ENCODE measurements at places on chromosomes 6 and 20.

- DNase-seq: no peak
Observed at GRCh38 chr6:46203391-46204177, 32.8 kb upstream of the ENPP5 start.

DNA sequence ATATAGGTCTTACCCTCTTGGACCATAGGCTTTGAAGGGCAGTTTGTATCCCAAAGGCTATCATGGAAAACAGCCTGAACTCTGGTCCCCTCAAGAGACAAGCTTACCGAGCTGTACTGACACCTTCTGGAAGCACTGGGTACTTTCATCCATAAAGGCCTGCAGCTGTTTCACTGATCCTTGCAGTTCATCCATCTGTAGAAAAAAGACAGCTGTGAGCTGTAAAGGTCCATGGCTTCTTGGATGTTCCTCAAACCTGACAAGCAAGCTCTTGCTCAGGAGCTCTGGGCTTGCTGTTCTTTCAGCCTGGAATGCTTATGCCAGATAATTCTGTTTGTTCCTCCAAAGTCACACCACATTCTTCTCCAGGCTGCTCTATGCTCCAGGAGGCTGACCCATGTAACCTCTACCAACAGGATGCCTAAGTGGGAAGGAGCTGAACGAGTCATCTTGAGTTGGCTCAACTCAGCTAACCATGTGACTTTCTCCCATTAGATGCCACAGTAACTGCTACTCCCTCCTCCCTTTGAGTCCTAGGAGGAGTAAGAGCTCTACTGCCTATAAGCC is 8.8 kb upstream of the NDRG3 start:
- peak; percentile 73 for DNase-seq

DNA sequence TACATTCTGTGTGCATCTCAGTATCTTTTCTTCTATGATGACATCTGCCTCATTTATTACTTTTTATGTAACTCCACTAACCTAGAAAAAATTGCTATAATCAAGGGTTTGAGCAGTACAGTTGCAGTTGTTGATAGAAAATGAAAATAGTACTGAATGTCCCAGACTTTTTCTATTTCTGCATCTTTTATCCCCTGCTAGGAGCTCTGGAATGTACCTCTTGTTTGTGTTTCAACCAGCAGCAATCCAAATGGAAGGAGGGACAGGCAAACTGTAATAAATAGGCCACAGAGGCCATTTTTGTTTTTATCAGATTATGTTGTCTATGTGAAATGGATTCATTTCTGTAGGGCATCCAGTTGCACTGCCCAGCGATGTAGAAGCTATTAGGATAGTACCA is 536.9 kb downstream of the KIF16B start:
- no peak for DNase-seq

GRCh38 chr6:52801188-52801841 is 2.3 kb downstream of the GSTA1 start:
- DNase-seq: no peak

GRCh38 chr6:125485757-125486156 is 184.0 kb upstream of the HDDC2 start:
- no peak for DNase-seq

DNA sequence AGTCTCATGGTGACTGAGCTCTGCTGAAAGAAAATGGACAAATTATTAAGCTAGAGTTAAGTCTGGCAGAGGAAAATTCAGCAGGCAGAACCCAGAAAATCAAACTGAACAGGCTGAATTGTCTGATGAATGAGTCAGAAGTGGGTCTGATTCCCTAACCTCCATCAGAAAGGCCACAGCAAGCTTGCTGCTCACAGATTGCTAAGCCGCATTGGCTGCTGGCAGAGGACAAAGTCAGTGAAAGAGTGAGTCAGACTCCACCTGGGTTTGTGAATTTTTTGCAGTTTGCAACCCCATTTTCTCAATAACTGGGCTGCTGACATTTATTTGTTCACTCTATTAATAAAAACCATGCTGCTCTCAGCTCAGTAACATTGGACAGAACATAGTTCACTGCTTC is 191.3 kb downstream of the EPM2A start:
- DNase-seq: peak; percentile 93

DNA sequence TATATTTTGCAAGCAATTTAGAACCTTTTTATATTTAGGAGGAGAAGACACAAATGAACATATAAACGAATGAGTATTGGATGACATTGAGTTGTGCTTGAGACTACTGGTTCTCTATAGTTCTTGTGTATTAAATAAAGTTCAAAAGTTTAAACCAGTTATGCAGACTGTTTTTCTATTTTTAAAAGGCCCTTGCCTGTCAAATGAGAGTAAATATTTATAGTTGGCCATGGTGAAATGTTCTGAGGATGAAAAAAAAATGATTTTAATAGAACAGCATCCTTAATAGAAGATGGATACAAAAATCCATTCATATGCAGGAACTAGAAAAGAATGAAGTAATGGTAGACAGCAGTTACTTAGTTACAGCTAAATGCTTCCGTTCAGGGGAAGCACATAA is 63.5 kb upstream of the COL10A1 start:
- no peak for DNase-seq

DNA sequence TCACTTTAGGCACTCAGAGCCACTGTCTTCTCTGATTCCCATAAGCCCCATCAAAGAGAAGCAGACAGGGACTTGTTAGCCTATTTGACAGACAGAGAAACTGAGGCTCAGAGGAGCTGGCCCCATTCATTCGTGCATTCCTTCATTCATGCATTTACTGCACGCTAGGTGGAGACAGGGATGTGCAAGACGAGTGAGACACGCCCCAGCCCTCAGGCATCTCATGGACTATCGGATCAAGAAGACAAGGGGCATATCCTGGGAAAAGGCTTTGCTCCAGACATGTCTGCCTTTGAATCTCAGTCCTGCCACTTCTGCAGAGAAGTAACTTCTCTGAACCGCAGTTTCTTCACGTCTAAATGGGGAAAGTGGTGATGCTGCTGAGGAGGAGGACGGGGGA is 54.1 kb downstream of the BPIFB1 start:
- DNase-seq: peak; percentile 11

- no peak for DNase-seq
Observed at GRCh38 chr20:5172167-5172601, 45.4 kb downstream of the CDS2 start.

DNA sequence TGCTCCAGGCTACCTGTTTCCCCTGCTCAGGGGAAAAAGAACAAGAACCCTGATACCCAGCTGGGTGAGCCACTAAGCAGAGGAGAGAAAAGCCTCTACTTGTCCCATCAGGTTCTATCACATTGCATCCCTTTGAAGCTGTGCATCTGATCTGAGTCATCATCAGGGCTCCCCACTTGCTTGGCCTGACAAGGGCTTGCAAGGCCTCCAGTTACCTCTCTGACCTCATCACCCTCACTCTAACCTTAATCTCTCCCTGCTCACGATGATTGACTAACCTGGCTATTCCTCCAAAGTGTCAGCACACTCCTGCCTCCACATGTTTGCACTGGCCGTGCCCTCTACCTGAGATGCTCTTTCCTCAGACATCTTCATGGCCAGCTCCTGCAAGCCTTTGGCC is 309.5 kb upstream of the CHD6 start:
- peak; percentile 2 for DNase-seq

DNA sequence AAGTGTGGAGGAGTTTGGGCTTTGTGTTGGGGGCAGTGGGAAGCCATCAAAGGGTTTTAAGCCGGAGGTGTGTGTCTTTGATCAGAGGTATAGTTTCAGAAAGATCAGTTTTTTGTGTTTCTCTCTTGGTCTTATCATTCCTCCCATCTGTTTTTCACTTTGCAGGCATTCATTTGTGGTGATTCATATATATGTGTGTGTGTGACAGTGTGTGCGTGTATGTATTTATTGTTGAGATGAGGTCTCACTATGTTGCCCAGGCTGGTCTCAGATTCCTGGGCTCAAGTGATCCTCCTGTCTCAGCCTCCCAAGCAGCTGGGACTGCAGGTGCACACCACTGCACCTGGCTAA is 11.1 kb upstream of the SERINC3 start:
- DNase-seq: no peak

DNA sequence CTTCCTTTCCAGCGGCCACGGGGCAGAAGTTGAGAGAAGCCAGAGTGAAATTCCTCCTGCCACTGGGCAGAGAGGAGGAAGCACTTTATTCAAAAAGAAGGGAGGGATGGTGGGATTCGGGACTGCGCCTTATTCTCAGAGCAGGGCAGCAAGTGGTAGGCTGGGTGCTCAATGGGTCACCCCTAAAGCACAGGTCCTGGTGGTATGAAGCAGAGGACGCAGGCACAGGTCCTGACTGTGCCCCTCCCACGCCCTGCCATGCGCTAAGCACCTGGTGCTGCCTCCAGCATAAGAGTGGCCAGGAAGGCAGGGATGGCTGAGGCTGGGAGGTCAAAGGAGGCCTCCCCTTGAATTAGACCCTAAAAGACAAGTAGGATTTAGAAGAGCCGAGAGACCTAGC is 4.9 kb upstream of the GRM4 start:
- no peak for DNase-seq

DNA sequence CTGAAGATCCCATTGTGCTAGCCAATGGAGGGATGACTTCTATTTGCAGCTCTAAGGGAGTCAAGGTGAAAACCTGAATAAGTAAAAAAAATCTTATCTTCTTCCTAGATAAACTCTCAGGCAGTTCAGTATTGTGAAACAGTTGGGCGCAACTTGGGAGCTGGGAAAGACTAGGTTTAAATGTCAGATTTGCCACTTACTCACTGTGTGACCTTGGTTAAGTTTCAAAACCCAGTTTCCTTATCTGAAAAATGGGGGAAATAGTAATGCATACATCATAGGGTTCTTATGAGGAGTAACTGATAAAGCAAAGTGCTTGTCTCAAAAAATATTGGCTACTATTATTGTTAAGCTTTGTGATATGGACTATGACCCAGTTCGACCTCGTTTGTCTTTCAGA is 88.8 kb downstream of the CD83 start:
- DNase-seq: no peak

GRCh38 chr6:169175360-169175887 is 78.2 kb downstream of the THBS2 start:
- DNase-seq: no peak

GRCh38 chr6:45742591-45742990 is 273.1 kb downstream of the CLIC5 start:
- no peak for DNase-seq

DNA sequence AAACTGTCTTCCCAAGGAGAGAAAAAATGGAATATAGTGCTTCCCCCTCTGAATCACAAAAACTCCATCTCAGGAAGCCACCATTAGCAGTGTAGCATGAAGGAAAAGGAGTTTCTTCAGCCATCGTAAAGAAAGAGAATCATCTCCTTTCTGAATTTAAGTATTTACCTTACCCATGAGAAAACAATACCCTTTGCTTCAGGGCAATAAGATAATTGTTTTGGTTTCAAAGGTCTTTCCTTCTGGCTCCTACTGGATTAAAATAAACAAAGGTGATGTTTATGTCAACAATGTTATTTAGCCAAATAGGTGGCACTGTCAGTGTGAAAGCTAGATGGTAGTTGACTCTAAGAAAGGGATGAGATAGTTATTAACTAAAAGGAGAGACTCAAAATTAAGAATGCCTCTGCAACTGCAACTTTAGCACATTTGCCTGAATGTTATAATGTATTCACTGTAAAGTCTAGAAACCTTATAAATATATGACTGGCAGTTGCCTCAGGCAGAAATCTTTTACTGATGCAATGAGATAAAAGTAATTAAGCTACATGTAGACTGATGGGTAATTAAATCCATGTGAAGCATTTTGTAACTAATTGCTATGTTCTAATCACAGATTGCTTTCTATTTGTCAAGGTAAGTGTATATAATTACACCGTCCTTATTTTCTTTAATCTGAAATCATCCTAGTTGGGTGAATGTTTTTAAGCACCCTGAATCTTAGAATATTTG is 399.0 kb downstream of the CDKAL1 start:
- DNase-seq: no peak

DNA sequence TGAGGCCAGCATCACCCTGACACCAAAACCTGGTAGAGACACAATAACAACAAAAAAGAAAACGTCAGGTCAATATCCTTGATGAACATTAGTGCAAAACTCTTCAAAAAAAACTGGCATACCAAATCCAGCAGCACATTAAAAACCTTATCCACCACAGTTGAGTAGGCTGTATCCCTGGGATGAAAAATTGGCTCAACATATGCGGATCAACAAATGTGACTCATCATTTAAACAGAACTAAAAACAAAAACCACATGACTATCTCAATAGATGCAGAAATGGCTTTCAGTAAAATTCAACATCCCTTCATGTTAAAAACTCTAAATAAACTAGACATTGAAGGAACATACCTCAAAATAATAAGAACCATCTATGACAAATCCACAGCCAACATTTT is 59.6 kb upstream of the PHIP start:
- DNase-seq: no peak

DNA sequence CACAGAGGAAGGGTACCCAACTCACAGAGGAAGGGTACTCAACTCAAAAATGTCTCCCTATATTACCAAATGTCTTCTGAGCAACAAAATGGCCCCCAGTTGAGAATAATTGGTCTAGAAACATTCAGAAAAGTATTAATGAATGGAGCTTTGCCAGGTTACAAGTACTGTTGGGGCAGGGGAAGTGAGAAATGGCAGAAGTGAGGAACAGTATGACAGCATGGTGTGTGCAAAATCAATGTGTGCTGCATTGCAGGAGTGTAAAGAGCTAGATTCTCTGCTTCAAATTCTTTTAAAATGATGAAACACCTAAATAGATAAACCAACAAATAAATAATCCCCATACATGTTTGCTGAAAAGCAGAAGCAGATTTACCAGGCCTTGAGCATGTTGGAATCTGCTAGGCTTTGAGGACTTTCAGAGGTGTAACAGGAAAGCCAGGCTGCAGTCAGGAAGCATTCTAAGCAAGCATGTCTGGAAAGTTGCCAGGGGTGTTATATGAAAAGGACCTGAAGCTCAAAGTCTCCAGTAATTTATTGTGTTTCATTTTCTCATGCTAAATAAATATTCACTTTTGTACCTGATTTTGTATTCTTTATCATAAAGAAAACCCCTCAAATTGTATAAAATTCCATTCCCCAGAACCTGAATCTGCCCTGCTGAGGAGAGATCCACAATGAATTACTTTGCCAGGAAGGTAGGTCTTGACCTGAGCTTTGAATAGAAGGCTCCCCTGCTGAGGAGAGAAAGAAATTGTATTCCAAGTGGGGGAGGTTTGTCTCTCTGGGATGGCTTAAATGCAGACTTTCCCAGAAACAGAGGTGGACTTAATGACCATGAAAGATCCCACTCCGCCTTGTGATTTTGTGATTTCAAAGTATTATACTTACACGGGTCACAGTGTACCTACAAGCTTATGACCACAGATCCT is 265.0 kb upstream of the MARCKS start:
- DNase-seq: peak; percentile 73

DNA sequence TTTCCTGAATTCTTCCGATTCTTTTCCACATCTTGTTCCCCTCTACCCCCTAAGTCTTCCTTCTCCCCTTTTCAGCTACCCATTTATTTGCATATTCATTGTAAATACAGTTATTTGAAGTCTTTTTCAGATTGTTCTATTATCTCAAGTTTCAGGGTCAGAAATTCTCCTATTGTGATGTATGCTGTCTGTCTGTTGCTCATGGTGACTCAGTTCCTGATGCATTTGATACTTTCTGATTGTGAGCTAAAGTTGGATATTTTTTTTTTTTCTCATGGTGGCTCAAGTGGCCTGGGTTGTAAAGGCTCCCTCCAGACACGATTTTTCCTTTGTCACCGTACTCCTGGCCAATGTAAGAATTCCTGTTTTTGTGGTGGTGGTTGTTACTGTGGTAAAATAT is 4.9 kb upstream of the PI16 start:
- DNase-seq: peak; percentile 62

All from epithelial cell of esophagus (primary cell).